ENCODE measurements at places on chromosomes 12 and 14.

DNA sequence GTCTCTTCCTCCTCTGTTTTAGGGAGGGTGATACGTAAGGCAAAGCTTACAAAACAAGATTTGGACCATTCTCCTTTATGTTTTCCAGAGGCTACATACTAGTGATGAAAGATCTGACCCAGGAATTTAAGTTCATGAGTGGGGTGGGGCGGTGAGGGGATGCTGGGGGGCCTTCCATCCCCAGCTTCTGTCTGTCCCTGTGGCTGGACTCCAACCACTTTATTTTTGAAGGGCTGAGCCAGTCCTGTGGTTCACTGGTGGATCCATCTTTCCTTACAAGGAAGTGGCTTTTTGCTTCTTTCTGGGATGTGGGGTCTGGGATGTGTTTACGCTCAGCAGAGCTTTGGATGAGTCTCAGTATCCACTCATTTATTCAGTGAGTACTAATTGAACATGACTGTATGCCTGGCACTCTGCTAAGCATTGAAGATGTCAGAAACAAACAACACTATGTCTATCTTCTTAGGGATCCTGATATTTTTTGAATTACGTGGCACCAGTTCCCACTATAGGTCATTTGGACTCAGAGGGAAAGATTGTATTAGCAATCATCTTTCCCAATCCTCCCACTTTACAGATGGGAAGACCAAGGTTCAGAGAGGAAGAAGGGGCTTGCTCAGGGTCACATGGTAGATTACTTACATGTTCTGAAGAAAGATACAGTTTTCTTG is 291.8 kb upstream of the TBX3 start:
- DNase-seq = no peak

- DNase-seq = no peak
Observed at GRCh38 chr14:52079239-52079959, 10.5 kb upstream of the NID2 start.

DNA sequence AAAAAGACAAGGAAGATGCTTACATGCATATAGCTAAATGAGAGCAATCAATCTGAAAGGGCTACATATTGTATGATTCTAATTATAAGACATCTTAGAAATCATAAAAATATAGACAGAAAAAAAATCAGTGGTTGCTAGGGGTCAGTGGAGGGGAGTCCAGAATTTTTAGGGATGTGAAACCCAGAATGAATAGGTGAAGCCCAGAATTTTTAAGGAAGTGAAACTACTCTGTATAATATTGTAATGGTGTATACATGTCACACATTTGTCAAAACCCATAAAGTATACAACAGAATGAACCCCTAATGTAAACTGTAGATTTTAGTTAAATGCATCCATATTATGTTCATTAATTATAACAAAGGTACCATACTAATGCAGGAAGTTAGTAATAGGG is 713.2 kb downstream of the FLRT2 start:
- DNase-seq = no peak

- no peak for DNase-seq
Observed at GRCh38 chr12:127300753-127301152, 966.2 kb upstream of the TMEM132C start.

GRCh38 chr12:3897371-3897971 is 24.3 kb upstream of the PARP11 start:
- DNase-seq = no peak

Data from frontal cortex (tissue), 4 donors.